NCI-H2081 treated with DMSO at 0.1 percent for 48 hours (cell line): ENCODE measurements at places on chromosomes 4 and X.

GRCh38 chr4:148447681-148448080, 5.5 kb upstream of the NR3C2 start:
- no peak for DNase-seq

- no peak for DNase-seq
Measured at GRCh38 chr4:145545538-145546174, 64.0 kb downstream of the SMAD1 start.

- no peak for DNase-seq
Measured at GRCh38 chr4:6272863-6273660, 3.4 kb downstream of the WFS1 start.

- DNase-seq: no peak
Measured at GRCh38 chrX:115616943-115617563, 56.1 kb downstream of the PLS3 start.

DNA sequence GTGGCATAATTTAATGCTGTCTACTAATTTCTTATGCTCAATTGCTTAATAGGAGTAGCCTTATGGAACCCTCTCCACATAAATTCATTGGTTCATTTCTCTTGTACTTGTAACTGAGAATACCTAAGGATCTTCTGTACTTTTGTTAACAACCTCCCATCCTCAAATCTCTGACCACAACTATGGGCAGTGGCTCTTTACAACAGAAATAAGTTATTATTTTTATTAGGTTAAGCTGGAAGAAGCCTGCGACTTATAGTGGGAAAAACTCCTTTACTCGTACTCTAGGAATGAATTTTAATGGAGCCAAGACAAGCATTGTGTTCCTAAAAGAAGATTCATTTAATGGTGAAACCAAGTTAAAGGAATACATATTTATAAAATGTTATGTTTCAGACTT, 337.1 kb upstream of the CTSO start:
- DNase-seq: no peak

DNA sequence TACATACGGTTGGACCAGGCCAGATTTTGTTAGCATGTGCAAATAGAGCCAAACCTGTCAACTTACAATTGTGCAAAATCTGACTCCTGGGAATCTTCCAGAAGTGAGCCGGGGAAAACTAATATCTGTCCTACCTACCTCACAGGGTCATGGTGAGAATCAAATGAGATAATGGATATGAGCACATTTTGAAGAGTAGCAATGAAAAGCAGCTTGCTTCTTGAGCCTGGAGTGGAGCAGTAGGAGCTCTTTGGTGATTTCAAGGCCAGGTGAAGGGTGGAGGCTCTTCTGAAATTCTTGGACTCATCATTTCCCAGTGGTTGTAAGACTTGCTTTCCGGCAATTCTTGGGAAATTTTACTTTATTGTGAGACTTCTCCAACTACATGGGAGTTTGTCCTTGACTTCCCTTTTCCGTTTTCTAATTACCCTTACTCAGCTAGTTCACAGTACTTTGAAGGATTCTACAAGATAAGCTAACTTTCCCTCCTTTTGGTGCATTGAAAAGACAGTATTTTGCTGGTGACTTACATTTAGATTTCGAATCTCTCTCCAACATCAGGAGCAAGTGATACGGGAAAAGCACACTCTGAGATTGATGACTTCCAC, 12.2 kb downstream of the PLAC1 start:
- DNase-seq: no peak
